ENCODE measurements at places on chromosomes 6 and 20. TPM values are rescaled to one million over a fixed set of nuclear protein-coding genes. Genes with fewer than 3 reads are reported as not detected.

Gene ELOVL2
- 43.6 TPM for polyA plus RNA-seq

- DNase-seq, result no peak
These were observed 112.4 kb upstream of the ZNF217 start for GRCh38 chr20:53706008-53706465.

- DNase-seq, result no peak
These were observed 32.2 kb upstream of the HEY2 start for GRCh38 chr6:125717120-125717731.

- no peak for DNase-seq
These were observed 116.7 kb downstream of the SIM1 start for GRCh38 chr6:100347901-100348550.

Gene HTR1E
- not detected for polyA plus RNA-seq

Gene ENPP3
- polyA plus RNA-seq, result 59.1 TPM

- DNase-seq, result no peak
These were observed 25.1 kb downstream of the JAG1 start for GRCh38 chr20:10648651-10649050.

GRCh38 chr6:423799-424345 is 32.3 kb downstream of the IRF4 start:
- DNase-seq, result no peak

- no peak for DNase-seq
These were observed 4.1 kb downstream of the SLC35F1 start for GRCh38 chr6:117911150-117911549.

DNA sequence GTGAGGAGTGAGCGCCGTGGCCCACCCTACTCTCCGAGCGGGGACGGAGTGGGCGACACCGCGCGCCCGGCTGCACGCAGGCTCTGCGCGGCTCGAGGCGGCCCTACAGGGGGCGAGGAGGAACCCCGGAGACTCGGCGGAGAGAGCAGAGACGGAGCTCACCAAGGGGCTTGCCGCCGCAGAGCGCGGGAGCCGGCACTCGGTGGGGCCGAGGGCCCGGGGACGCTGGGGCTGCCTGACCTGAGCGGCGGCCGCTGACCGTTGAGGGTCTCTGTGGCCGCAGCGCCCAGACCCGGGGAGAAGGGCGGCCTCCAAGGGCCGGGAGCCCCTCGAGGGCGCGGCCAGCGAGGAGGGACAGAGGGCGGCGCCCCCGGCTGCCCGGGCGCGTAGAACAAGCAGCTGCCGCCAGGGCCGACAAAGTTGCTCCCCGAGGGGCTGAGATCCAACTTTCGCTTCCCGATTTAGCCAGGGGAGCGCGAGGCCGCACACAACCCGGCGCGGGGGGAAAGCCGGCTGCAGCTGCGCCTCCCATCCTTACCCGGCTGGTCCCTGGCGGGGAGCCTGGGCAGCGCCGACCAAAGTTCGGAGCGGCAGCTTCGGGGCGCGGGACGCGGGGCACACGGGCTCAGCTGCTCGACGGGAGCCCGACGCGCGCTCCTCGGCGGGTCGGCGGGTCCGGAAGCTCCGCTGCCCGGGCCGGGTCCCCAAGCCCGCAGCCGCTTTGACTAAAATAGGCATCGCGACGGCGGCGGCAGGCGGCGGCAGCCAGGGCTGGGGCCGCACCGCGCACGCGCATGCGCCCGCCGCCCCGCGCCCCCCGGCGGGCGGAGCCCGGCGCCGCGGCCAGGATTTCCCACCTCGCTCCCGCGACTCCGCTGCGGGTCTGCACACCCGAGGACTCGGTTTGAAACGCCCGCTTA is 43.1 kb downstream of the POPDC3 start:
- DNase-seq, result no peak

Gene SMPD2
- 6.9 TPM for polyA plus RNA-seq

- no peak for DNase-seq
These were observed 196.2 kb downstream of the PAX1 start for GRCh38 chr20:21901470-21902275.

Gene WFDC5
- not detected for polyA plus RNA-seq

GRCh38 chr6:87897663-87898062 is 150.0 kb upstream of the SPACA1 start:
- DNase-seq, result no peak

DNA sequence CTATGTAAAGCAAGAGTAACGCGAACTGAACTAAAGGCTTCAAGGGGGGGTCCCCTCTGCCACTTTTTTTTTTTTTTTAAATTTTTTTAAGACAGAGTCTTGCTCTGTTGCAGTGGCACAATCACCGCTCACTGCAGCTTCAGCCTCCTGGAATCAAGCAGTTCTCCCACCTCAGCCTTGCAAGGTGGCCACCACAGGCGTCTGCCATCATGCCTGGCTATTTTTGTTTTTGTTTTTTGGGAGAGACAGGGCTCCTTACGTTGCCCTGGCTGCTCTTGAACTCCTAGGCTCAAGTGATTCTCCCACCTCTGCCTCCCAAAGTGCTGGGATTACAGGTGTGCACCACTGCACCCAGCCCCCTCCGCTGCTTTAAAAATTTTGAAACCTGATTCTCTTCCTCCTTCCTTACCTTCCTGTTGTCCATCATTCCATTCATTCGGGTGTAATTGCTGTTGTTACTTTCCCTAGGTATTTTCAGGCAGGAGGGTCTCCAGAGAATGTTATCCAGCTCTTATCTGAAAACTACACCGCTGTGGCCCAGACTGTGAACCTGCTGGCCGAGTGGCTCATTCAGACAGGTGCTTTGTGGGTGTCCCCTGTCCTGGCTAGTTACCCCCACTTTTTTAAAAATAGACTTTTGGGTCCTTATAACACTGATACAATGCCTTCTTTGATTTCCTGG is 5.4 kb downstream of the NELFCD start:
- no peak for DNase-seq

- DNase-seq, result no peak
These were observed 56.0 kb downstream of the RIN2 start for GRCh38 chr20:19813846-19814640.

All from HepG2 (cell line).